ENCODE measurements at places on chromosomes 1 and 21.

GRCh38 chr1:66300972-66301451 is 232.9 kb upstream of the SGIP1 start:
- DNase-seq = peak; percentile 6

GRCh38 chr21:15121097-15121654 is 56.4 kb upstream of the NRIP1 start:
- DNase-seq = no peak

DNA sequence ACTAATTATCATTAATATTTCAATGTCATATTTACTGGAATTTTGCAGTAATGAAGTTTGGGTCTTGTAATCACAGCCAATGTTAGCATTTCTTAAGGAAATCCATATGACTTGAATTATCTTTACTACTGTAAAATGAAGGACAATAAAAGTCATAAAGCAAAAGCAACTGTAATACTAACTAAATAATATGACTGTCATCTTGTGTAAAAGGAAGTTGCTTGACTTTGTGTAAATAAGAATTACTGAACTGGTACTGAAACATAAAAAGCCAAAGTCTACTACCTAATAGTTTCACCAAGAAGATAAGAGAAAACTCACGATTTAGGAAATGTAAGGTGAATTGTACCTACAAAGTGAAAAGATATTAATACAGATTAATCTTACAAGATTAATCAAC is 57.5 kb downstream of the ATP6V1G3 start:
- DNase-seq = no peak

- no peak for DNase-seq
These were observed 22.7 kb upstream of the EYA3 start for GRCh38 chr1:28111157-28111556.

DNA sequence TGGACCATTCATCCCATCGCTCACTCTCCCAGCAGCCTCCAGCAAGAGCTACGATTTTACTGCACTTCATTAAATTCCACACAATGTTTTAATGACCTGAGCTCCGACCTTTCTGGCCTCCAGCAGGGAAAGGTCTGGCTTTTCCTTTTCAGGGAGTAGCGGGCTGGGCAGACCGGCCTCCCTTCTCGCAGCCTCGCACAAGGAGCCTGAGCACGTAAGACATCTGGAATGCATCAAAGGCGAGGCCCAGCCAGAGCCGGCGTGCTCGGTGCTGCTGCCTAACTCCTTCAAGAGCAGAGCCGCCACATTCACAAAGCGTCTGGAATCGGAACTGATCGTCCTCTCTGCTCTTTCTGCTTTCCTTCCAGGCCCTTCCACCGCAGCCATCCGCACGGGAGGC is 32.5 kb upstream of the FHAD1 start:
- no peak for DNase-seq

DNA sequence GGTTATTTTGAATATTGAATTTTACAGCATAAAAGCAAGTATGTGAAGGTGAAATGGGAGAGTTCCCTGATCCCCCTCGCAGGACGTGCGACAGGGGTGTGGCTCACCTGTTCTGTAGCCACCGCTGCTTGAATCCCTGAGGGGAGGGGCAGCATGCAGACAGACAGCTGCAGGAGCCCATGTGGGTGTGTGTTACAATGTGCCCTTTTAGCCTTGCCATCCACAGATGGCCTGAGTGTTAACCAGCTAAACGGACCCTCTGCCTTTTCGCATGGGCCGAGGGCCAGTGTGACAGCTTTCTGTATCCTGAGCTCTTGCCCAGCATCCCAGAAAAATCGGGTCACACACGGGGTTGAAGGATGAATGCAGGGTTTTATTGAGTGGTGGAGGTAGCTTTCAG is 43.3 kb downstream of the JAM2 start:
- no peak for DNase-seq

DNA sequence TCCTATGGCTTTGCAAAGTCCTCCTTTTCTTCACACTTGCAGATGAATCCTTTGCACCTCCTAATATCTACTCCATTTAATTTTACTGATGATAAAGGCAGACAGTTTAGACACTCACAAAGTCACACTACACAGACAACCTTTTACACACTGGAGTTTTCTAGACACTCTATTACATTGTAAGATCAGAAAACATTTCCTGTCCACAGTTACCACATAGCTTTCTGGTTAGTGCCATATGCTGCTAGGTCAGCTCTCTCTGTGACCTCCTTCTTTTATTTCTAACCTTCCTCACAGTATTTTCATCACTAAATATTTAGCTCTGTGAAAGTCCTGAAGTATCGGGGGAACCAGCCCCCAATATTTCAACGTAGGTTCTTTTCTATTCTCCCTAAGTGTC is 5.1 kb downstream of the SH2D1B start:
- no peak for DNase-seq

- DNase-seq = no peak
These were observed 3.8 kb downstream of the JMJD4 start for GRCh38 chr1:227731241-227731677.

DNA sequence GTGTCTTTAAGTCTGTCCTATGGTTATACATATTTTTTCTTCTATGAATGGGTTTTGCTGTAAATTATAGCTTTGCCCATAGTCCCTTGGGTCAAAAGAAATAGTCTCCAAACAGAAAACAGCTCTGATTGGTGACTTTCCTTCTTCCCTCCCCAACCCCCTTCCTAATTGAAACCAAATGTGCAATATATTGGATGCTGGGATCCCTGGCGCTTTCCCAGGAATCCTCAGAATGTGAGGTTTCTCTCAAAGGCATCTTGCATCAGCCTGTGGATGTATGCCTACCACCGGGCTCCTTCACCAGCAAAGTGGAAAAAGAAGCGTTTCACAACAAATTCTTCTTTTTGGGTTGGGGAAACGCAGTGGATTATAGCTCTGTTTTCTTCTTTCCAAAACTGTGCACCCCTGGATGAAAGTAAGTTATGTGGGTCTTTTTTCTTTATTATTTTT is at the start of gene DDR2:
Gene DDR2 (plus strand): TSS at position 248 of the 450 bp plus-strand sequence. CDS start 86,600 bp downstream, outside the sequence.
- DNase-seq = no peak

- DNase-seq = no peak
These were observed 12.8 kb upstream of the MPZL1 start for GRCh38 chr1:167708940-167709389.

DNA sequence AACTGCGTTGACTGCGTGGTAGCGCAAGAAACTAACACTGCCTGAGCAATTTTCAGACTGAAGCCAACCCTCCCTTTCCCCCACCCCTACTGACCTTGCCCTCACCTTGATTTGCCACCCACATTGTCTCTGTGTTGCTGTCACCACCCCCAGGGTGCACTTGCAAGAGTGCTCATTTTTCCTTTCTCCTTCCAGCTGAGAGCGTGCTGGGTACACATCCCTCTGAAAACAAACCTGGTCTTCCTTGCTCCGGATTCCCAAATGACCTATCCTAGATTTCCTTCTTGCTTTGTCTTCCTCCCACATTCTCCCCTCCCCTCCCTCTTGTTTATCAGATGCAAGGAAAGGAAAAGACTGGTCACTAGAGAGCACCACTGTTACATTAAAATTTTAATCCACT is 24.2 kb downstream of the MPZ start:
- DNase-seq = no peak

DNA sequence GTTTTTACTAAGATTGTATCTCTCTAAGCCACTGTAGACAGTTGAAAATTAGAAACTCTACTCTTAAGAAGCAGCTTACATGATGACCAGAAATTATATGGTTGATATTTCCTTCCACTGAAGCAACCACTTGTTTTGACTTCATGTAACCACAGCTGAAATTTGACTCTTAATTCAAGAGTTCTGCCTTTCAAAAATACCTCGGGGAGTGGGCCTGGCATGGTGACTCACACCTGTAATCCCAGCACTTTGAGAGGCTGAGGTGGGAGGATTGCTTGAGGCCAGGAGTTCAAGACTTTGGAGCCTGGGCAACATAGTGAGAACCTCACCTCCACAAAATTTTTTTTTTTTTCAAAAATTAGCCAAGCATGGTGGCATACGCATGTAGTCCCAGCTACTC is 4.3 kb downstream of the AMPD1 start:
- DNase-seq = no peak

- no peak for DNase-seq
These were observed 7.7 kb upstream of the TTLL7 start for GRCh38 chr1:84006591-84006990.

Measured in activated gamma-delta T cell treated with Interleukin-2 at 50 U/mL for 16 hours (primary cell).